Caudate nucleus (tissue), 63 donors: ENCODE measurements at places on chromosomes 7 and 10.

GRCh38 chr10:46233181-46233580 lies 53.6 kb upstream of the ANTXRL start:
- no peak for DNase-seq

DNA sequence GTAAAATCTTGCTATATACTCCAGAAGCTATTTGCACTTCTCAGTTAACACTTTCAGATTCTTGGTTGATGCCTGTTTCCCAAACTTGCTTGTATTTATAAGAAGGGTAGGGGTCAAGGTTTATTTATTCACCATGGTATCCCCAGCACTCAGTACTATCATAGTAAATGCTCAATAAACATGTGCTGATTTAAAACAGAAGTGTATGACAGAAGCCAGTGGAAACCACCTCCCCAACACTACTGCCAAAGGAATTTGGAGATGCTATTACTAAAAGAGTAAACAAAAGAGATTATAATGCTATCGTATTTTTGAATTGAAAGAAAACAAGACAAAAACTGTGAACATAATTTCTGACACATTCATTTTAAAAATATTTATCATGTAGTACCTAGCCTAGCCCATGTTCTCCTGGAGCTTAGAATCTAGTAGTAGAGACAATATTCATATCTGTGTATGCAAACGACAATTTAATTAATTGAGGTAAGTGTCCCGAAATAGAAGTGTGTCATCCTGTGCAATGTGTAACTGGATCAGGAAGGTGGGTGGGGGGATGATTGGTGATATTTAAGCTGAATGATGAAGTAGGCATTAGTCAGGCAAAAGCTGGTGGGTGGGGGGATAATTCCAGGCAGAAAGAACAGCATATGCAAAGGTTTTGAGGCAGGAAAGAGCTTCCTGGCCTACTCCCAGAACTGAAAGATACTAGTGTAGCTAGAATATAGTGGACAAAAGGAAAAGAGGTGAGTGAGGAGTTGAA lies 77.5 kb downstream of the HGF start:
- no peak for DNase-seq

DNA sequence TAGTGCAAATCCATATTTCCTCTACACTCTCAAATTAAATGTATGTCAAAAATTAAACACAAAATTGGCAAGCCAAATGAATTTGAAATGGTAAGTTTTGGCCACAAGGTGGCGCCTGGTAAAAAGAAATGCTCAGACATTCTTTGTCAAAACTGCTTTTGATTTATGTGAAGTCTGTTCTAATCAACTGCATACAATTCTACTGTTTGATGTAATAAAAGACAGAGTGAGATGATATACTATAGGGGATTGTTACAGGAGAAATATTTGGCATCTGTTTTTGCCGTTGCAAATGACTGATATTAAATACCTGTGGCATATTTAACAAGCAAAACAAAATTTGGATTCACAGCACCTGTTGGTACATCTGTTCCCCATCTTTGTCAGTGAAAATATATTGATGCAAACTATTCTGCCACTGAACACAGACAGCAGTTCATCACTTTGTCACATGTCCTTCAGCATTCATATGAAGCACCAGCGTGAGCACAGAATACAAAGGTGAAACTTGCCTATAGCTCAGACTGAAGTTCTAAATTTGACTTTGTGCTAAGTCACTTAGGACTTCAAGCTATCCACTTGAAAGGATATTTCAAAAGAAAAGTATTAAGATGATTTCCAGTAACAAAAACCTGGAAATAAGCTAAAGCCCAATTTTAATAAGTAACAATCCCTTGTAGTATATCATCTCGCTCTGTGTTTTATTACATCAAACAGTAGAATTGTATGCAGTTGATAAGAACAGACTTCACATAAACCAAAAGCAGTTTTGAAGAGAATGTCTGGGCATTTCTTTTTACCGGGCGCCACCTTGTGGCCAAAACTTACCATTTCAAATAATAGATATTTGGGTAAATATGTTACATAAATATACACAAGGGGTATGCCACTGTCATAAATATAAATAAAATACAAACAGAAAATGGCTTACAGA lies 10.2 kb upstream of the CH25H start:
- no peak for DNase-seq

- no peak for DNase-seq
Measured at GRCh38 chr7:22317632-22318031, 39.3 kb downstream of the RAPGEF5 start.

DNA sequence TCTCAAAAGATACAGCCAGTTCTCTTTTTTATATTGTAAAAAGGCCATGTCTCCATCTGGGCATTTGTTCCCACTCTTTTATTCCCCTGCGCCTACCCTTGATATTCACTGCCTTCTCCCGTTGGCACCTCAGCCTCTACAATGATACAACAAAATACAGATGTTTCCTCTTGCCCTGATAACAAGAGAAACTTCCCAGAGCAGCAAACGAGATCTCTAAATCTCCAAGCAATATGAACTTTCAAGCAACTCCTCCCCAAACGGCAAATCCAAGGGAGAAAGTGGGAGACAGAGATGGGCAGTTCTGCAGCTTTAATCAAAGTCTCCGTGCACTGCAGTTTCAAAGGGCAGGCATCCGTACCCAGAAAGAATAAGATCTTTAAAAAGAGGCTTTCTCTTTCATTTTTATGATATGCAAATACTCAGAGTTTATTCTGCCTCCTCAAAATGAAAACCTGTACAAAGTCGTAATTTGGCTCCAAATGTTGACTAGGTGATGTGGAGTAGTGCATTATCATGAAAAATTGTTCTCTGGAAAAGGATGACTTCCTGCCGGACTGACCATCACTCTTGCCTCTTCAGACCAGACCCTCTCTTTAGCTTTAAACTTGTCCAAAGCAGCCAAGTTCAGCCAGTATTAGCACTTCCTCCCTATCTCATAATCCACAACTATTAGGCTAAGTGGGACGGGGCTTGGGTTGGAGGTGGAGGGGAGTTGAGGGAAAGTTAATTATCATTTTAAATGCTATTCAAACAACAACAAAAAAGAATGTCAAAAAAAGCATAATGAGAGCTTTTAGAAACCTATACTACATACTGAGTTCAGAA lies 682 bp downstream of the HGF start:
- DNase-seq, result no peak

- no peak for DNase-seq
Measured at GRCh38 chr10:116723428-116724281, 18.7 kb downstream of the HSPA12A start.

- DNase-seq, result no peak
Measured at GRCh38 chr10:98320486-98321185, 52.6 kb upstream of the LOXL4 start.

DNA sequence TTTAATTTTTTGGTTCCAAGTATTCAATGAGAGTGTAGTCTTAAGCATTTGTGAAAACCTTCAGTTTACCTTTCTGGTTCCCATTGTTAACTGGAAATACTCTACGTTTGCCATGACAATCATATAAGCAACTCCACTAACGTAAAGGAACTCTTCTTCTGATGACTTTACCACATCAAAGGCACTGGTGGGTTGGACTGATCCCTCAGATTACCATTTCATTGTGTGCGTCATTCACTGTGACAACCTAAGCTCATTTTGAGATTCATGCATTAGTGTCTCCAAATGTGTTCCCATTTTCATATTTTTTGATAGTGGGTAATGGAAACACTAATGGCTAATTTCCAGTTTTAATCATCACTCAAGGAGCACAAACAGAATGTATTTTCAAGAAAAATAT lies 119.9 kb upstream of the COL1A2 start:
- DNase-seq, result no peak

DNA sequence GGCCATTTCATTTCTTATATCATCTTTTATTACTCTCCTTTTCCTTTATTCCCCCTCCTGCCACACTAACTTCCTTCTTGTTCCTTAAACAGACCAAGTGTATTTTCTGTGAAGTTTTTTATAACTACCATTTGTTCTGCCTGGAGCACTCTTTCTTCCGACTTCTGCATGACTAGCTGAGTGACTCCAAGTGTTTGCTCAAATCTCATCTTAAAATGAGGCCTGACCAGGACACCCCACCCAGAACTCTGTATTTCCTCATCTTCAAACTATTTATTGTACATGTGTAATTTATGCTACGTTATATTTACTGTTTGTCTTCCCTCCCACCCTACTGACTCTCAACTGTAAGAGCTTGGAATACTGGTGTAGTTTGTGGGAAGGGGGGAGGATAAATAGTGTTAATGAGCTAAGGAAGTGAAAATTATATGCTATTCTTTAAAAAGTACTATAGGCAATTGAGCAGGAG lies 3.2 kb downstream of the MINDY3 start:
- no peak for DNase-seq

DNA sequence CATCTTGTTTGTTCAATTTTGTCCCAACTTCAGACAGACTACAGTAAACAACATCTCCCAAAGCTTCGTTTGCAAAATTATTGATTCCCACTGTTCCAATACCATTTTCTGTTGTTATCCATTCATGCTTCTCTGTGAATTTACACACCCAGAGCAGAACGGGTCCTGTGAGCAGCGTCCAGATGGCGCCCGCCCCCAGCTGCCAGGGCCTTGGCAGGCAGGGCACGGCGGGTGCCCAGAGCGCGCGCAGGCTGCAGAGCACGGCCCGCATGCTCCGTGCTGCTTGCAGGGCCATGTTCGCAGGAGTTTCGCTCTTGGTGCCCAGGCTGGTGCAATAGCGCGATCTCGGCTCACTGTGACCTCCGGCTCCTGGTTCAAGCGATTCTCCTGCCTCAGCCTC lies 32.5 kb upstream of the SEPTIN7 start:
- no peak for DNase-seq

GRCh38 chr7:24836084-24836483 lies 78.8 kb upstream of the GSDME start:
- no peak for DNase-seq

DNA sequence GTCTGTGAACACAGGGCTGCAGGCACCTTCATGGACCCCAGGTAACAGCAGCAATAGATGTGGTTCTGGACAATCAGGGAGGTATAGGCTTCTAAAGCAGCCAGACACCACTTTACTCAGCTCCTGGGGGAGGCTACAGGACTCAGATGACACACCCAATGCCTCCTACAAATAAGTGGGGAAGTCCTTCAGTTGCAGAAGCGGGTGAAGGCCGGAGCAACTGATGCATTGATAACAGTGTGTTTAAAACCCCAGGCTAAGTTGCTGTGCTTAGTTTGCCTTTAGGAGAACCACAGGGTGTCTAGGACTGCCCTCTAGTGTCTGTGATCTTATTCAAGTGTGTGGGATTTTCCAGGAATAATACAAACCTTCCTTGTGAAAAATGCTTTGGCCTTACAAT lies 5.9 kb upstream of the ITGA8 start:
- no peak for DNase-seq

- DNase-seq, result no peak
Measured at GRCh38 chr7:105587909-105588635, 6.8 kb upstream of the EFCAB10 start.

- no peak for DNase-seq
Measured at GRCh38 chr7:39754326-39755120, 131.2 kb downstream of the RALA start.

- DNase-seq, result no peak
Measured at GRCh38 chr10:119197921-119198320, 9.4 kb upstream of the GRK5 start.

DNA sequence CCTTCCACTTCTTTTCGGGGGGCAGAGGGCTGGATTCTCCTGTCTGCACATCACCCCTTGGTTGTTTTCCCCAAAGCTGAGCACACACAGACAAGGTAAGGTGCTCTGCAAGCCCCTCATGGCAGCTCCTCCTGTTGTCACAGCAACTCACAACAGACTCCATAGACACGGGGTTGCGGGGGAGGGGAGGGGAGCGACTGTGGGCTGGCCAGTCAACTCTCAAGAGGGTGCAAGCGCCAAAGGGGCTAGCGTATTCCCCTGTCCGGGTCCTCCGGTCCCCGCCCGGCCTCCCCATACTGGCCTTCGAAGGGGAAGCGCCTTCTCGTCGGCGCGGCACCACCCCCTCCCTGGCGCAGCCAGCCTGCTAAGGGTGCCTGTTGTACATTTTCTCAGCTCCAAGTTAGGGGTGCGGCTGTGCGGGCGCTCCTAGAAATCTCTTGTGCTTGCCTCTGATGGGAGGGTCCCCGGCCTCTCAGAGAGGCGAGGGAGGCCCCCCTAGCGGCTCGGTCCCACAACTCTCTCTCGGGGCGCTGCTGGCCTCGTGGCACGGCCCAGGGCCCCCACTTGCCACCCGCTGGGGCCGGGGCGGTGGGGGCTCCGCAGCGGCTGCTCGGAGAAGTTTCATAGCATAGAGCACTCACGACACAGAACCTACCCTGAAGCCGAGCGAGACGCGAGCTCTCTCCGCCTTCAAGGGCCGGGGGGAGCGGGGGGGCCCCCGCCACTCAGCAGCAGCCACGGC lies 498 bp downstream of the RHOBTB1 start:
- DNase-seq, result peak; percentile 72

GRCh38 chr10:11144626-11145494 lies 127.2 kb downstream of the CELF2 start:
- no peak for DNase-seq

GRCh38 chr7:593324-594115 lies 73.9 kb upstream of the PDGFA start:
- no peak for DNase-seq

DNA sequence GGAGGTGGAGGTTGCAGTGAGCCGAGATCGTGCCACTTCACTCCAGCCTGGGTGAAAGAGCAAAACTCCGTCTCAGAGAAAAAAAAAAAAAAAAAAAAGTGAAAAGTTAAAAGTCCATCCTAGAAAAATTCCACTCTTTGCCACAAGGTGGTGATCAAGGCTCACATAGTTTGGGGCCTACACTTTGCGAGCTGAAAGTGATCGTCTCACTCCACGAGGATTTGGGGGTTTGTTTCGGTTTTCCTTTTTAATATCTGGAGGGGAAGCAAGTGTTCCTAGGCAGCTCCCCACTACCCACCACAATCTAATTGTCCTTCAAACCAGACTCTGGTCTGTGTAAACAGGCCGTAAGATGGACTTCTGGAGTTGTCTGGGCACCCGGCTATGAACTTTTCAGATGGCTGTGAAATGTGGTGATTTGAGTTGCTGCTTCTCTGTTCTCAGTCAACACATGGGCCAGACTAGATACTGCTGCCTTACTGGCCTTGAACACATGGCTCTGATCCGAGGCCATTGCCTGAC lies 27.1 kb downstream of the PRLHR start:
- DNase-seq, result no peak

DNA sequence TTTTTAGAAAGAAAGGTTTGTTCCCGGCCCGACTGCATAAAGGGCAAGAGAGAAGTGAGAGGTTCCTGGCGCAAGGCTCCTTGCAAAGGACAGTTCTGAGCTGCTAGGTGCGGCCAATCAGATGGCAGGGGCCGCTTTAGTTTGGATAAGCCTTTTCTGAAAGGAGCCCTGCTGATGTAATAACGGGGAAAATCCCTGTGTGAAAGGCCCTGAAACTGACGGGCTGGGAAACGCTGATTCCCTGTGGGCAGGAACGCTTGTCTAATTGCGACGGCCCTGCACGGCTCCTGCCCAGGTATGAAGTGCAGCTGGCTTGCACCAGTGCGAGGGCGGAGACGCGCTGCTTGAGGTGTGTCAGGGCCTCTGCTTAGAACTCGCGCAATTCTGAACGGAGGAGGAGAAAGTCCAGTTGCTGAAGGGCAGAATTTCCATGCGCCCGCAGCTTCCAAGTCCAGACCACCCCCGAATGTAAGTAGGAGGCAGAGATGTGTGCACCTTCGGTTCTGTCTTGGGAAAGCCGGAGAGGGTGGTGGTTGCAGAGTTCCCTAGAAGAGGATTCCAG lies 30.5 kb downstream of the TACC2 start:
- no peak for DNase-seq
